ENCODE measurements at places on chromosomes 6 and 20. TPM values are rescaled to one million over a fixed set of nuclear protein-coding genes. Genes with fewer than 3 reads are reported as not detected.

MCHR2 gene
- not detected for total RNA-seq

CYP24A1 gene
- not detected for total RNA-seq

MYLK2 gene
- 1.8 TPM for total RNA-seq

DEFB128 gene
- total RNA-seq: not detected

HSPA1B gene
- total RNA-seq: 107 TPM

TAGAP gene
- 39.6 TPM for total RNA-seq

GRM4 gene
- not detected for total RNA-seq

COL12A1 gene
- total RNA-seq: not detected

CPXM1 gene
- total RNA-seq: 47.8 TPM

FILIP1 gene
- not detected for total RNA-seq

TPX2 gene
- total RNA-seq: 102 TPM

ZKSCAN8 gene
- total RNA-seq: 18.2 TPM

KCNK16 gene
- not detected for total RNA-seq

SLC32A1 gene
- not detected for total RNA-seq

ASIP gene
- not detected for total RNA-seq

CLDN20 gene
- not detected for total RNA-seq

LRRC73 gene
- total RNA-seq: 0.39 TPM

ESR1 gene
- 2.3 TPM for total RNA-seq

GRM1 gene
- total RNA-seq: not detected

Measured in natural killer cell treated with Interleukin-12 subunit alpha and Interleukin-12 subunit beta and Interleukin-15 and Interleukin-18, amount 100 ng/mL, for 72 hours (primary cell).